ENCODE measurements at places on chromosomes 4 and X. TPM values are rescaled to one million over a fixed set of nuclear protein-coding genes. Genes with fewer than 3 reads are reported as not detected.

DNA sequence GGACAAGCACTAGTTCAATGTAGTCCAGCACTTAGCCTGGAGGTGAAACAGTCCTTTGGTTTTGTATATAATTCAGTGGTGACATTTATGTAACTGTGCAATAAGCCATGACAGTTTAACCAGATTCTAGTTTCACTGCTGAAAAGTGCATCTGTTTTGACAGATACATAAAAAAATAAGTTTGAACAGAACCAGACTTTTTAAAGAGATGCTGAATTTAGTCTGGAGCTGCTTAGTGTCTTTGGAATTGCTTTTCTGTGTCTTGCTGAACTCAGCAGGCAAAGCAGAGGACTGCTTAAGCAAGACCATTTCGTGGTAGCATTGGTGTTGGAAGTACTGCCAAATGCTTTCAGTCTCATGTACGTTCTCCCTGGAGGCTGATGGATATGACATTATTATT is 393.5 kb downstream of the MAPK10 start:
- H3K36me3 ChIP-seq: no peaks in the 10 kb centered on the region
- DNase-seq: no peak
- H3K4me3 ChIP-seq: no peak overlapping the region
- H3K27me3 ChIP-seq: no peaks in the 10 kb centered on the region

DNA sequence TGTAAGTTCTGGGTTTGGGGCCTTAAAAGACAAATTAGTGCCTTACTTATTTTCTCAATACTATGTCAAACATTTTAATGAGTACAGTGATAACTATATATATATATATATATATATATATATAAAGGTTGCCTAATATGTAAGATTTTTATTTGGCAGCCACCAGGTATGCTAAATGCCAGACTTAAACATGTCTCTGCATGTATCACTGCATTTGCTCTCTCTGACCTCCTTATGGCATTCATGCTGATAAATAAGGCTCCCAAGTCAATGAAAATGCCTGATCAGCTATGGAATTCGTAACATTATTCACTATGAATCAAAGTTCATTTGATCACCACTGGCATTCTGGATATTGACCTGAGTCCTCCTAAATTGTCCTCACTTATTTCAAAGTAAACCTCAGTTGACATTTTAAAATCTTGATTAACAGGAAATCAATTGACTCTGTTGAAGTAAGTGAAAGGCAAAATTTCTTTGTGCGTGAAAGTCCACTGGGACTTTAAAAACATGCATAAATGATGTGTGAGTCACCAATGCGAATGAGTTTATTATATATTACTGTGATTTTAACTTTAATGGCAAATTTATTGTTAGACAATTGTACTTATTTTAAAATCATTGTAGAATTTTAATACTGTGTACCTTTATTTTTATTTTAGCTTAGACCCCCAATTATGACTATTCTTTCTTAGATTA is 29.2 kb upstream of the AREG start:
- no peak overlapping the region for H3K4me3 ChIP-seq
- H3K4me1 ChIP-seq: no peaks in the 10 kb centered on the region
- H3K27ac ChIP-seq: no peak overlapping the region
- no peak for DNase-seq

GRCh38 chr4:87523307-87523706 is 5.9 kb downstream of the SPARCL1 start:
- no peak for DNase-seq
- no peaks in the 10 kb centered on the region for H3K27me3 ChIP-seq
- no peaks in the 10 kb centered on the region for H3K36me3 ChIP-seq
- no peak overlapping the region for H3K27ac ChIP-seq
- H3K4me3 ChIP-seq: no peak overlapping the region
- H3K4me1 ChIP-seq: peaks cover 16% of the 10 kb centered on the region

- no peak overlapping the region for H3K4me3 ChIP-seq
- no peak overlapping the region for H3K27ac ChIP-seq
- H3K27me3 ChIP-seq: no peaks in the 10 kb centered on the region
- no peaks in the 10 kb centered on the region for H3K4me1 ChIP-seq
- peak; percentile 64 for DNase-seq
Measured at GRCh38 chrX:4547213-4547836, 833.9 kb upstream of the PRKX start.

- no peaks in the 10 kb centered on the region for H3K27me3 ChIP-seq
- H3K36me3 ChIP-seq: no peaks in the 10 kb centered on the region
- H3K4me1 ChIP-seq: no peaks in the 10 kb centered on the region
Measured at GRCh38 chrX:113260474-113260873, 419.8 kb upstream of the AMOT start.

DNA sequence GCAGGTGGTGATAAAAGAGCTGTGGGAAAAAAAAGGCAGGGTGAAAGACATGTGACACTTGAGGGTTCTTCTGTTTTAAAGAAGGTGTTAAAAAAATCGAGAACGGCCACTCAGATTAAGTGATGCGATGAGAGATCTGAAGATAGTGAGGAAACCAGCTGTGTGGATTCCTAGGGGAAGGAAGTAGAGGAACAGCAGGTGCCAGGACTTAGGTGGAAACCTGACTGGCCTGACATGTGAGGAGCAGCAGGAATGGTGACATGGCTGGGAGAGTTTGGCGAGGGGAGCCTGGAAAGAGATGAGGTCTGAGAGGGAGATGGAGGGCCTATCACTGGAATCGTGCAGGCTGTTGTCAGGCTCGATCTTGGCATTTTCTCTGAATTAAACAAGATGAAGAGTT is 55.5 kb downstream of the BMPR1B start:
- H3K27me3 ChIP-seq: no peaks in the 10 kb centered on the region
- no peaks in the 10 kb centered on the region for H3K4me1 ChIP-seq
- no peak overlapping the region for H3K4me3 ChIP-seq
- no peak for DNase-seq
- H3K27ac ChIP-seq: no peak overlapping the region
- H3K36me3 ChIP-seq: no peaks in the 10 kb centered on the region

DNA sequence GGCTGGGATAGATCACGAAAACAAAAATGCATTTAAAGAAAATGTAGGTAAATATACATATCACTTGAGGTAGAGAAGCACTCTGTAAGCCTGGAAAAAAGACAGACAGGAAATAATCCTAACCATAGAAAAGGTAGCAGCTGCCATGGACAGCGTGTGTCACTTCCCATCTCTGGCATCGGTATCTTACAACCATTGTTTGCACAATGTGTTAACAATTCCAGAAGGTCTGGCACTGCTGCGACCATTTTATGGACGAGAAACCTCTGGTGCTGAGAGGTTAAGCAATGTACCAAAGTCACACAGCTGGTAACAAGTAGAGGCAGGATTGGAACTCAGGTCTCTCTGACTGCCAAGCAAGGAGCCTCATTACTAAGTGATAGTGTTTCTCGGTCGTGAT is 1.7 kb upstream of the MTNR1A start:
- no peaks in the 10 kb centered on the region for H3K27me3 ChIP-seq
- H3K4me3 ChIP-seq: no peak overlapping the region
- no peak for DNase-seq
- no peaks in the 10 kb centered on the region for H3K36me3 ChIP-seq
- no peak overlapping the region for H3K27ac ChIP-seq
- peaks cover 2% of the 10 kb centered on the region for H3K4me1 ChIP-seq

DNA sequence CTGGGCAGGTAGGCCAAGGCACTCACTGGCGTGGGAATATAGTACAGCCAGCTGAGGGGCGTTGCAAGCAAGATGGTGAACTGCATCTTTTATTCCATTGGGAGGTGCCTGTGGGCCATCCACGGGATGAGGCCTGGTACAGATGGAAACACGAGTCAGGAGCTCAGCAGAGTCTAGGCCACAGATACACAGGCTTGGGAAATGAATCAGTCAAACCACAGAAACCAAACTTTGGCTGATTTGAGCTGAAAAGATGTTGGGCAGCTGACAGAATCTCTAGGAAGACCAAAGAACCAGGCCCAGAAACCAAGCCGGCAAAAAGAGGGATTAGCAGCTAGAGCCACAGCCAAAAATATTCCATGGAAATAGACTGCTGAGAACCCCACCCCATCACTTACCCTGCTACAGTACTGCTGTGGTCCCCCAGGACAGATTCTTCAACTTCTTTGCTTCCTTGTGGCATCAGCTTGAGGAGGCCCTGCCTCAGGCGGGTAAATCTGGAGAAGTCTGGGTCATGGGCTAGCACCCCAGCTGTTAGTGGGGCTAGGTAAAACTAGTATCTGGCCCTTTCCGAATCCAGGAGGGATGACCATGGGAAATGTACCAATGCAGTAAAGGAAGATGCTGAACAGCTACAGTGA is 75.4 kb downstream of the TMEM131L start:
- DNase-seq: no peak
- H3K27me3 ChIP-seq: no peaks in the 10 kb centered on the region
- no peak overlapping the region for H3K27ac ChIP-seq
- no peaks in the 10 kb centered on the region for H3K36me3 ChIP-seq
- H3K4me1 ChIP-seq: no peaks in the 10 kb centered on the region

DNA sequence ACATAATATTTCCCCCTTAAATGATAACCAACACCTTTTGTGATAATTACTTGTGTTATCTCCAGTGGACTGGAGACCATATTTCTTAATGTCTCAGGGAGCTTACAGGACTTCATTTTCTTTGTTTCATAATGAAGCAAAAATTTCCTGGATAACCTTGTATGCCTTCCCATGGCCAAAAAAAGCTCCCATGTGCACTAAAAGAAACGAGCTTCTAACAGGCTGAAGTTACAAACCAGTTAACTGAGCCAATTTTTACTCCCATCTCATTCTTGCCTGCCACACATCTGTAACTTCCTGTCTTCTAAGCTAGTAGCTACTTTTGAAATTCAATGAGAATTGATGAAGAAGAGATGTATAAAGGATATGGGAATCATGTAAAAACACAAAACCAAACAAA is 32.8 kb downstream of the GATB start:
- H3K4me3 ChIP-seq: no peak overlapping the region
- H3K4me1 ChIP-seq: no peaks in the 10 kb centered on the region
- no peak overlapping the region for H3K27ac ChIP-seq
- H3K27me3 ChIP-seq: no peaks in the 10 kb centered on the region
- no peak for DNase-seq

The FHL1 gene
- total RNA-seq: 168 TPM

The CCDC120 gene
- total RNA-seq: 13.7 TPM

The AKAP14 gene
- not detected for total RNA-seq

DNA sequence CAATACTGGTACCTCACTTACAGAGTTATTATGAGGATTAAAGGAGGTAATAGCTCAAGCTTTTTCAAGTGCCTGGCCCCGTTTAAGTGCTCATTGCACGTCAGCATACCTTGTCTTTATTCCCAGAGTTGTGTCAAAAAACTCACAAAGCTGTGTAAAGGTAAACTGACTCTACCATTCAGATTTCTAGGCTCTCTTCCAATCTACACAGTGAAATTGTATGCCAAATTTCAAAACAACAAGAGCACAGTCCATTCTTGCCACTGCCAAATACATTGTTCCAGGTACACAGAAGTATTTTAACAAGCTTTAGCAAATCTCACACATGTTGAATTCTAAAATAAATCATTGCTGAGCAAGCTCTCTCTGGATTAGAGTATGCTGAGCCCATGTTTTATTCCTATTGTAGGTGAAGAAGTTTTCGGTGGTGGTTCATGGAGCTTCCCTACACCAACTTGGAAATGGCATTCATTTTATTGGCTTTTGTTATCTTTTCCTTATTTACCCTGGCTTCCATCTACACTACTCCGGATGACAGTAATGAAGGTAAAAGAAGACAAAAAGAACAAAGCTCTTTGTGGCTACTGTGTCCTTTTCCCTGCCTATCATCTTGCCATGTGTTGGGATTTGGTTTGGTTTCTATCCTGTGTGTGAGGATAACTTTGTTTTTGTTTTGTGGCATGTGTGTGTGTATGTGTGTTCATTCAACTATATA is 16.2 kb downstream of the SMIM31 start:
- no peak overlapping the region for H3K27ac ChIP-seq
- no peak for DNase-seq
- no peaks in the 10 kb centered on the region for H3K27me3 ChIP-seq
- H3K4me1 ChIP-seq: no peaks in the 10 kb centered on the region
- H3K36me3 ChIP-seq: no peaks in the 10 kb centered on the region
- H3K4me3 ChIP-seq: no peak overlapping the region

DNA sequence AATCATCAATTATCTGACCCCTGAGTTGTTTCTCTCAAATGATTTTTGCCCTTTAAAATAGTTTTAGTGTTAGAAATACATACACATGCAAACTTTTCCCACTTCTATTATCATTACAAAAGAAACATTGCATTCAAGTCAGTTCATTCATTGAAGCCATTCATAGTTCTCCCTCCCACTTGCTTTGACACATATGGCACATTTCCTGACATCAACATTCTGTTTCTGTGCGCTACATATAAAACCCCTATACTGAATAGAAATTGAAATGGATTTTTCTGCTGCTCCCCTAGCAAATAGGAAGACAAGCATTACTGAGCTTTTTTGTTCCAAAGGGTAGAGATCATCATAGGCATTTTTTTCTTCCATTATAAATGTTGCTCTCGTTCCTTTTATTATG is 497.9 kb upstream of the PCDH10 start:
- DNase-seq: no peak
- no peaks in the 10 kb centered on the region for H3K36me3 ChIP-seq
- no peak overlapping the region for H3K4me3 ChIP-seq
- H3K4me1 ChIP-seq: no peaks in the 10 kb centered on the region

- H3K36me3 ChIP-seq: peaks cover 33% of the 10 kb centered on the region
- no peaks in the 10 kb centered on the region for H3K27me3 ChIP-seq
- H3K4me1 ChIP-seq: peaks cover 3% of the 10 kb centered on the region
- no peak overlapping the region for H3K27ac ChIP-seq
Measured at GRCh38 chrX:41338436-41338835, 4.5 kb downstream of the DDX3X start.

GRCh38 chr4:109735566-109736365 is 5.9 kb upstream of the PLA2G12A start:
- H3K36me3 ChIP-seq: no peaks in the 10 kb centered on the region
- H3K4me3 ChIP-seq: no peak overlapping the region
- no peak for DNase-seq
- H3K27me3 ChIP-seq: no peaks in the 10 kb centered on the region
- no peak overlapping the region for H3K27ac ChIP-seq

- no peaks in the 10 kb centered on the region for H3K4me1 ChIP-seq
- H3K27me3 ChIP-seq: no peaks in the 10 kb centered on the region
- no peaks in the 10 kb centered on the region for H3K36me3 ChIP-seq
- DNase-seq: no peak
- H3K27ac ChIP-seq: no peak overlapping the region
Measured at GRCh38 chrX:69987691-69988090, 62.0 kb downstream of the AWAT2 start.

The KDR gene
- 28.8 TPM for total RNA-seq

The SCFD2 gene
- total RNA-seq: 20.8 TPM

Data from kidney (tissue), 22 donors.